ENCODE measurements at places on chromosomes 6 and 20.
A peak's percentile ranks its signal among the peaks of the same experiment; 100 is the strongest.

DNA sequence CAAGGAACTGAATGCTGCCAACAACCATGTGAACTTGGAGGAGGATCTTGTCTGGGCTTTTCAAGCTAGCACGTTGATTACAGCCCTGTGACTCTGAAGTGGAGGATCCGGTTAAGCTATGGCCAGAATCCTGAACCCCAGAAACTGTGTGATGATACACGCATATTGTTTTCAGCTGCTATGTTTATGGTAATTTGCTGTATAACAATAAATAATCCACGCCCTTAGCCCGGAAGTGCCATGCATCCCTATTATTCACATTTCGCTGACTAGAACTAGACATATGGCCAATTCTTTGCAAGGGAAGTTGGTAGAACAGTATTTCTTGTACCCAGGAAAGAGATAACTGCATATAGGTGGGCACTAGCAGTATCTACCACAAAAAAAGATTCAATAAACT is 510.8 kb upstream of the BTBD3 start:
- no peak for DNase-seq

DNA sequence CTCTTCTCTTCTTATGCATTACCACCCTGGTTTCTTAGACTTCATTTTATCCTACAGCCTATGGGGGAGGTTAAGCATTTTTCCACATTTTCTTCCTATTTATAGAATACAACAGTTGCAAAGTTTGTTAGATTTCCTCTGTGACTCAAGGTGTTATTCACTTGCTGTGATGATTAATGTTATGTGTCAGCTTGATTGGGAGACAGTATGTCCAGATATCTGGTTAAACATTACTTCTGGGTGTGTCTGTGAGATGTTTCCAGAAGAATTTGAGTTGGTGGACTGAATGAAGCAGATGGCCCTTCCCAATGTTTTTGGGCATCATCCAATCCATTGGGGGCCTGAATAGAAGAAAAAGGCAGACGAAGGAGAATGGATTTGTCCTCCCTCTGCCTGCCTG is 131.3 kb downstream of the C6orf118 start:
- DNase-seq = no peak

- no peak for DNase-seq
Observed at GRCh38 chr20:61332016-61332975, 80.2 kb downstream of the CDH4 start.

- DNase-seq = no peak
Observed at GRCh38 chr6:148231572-148231971, 111.1 kb upstream of the SASH1 start.

GRCh38 chr6:155223646-155224451 is 40.0 kb upstream of the CLDN20 start:
- DNase-seq = no peak

- DNase-seq = no peak
Observed at GRCh38 chr6:106858653-106859092, 115.9 kb downstream of the CD24 start.

DNA sequence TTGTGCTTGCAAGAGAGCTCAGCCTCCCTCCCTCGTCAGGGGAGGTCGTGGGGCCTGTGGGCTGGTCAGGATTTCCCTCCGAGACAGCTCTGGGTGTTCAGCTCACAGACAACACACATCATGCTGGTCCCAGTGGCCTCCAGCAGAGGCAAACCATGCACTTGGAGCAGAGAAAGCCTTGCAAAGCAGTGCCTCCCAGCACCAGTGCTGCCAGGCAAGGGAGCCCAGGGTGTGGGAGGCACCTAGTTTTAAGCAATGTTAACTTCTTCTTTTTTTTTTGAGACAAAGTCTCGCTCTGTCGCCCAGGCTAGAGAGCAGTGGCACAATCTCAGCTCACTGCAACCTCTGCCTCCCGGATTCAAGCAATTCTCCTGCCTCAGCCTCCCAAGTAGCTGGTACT is 34.0 kb upstream of the INSM1 start:
- DNase-seq = no peak

DNA sequence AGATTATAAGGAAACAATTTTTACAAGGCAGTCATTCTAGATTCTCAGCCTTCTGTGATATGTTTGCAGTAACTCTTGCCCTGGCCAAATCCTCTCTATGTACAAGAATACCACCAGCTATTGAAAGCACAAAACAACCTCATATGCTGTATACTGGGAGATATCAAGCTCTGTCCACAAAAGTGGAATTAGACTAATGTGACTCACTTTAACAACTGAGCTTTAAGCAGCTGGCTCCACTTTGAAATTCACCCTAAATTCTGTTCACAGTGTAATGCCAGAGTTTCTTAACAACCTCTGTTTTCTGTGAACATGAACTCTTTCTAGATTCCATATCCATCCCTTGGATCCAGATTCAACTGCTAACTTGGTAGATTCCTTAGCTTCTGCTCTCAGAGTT is 47.6 kb downstream of the CHD6 start:
- no peak for DNase-seq

GRCh38 chr6:149904661-149905370 is 6.9 kb upstream of the RAET1E start:
- no peak for DNase-seq

DNA sequence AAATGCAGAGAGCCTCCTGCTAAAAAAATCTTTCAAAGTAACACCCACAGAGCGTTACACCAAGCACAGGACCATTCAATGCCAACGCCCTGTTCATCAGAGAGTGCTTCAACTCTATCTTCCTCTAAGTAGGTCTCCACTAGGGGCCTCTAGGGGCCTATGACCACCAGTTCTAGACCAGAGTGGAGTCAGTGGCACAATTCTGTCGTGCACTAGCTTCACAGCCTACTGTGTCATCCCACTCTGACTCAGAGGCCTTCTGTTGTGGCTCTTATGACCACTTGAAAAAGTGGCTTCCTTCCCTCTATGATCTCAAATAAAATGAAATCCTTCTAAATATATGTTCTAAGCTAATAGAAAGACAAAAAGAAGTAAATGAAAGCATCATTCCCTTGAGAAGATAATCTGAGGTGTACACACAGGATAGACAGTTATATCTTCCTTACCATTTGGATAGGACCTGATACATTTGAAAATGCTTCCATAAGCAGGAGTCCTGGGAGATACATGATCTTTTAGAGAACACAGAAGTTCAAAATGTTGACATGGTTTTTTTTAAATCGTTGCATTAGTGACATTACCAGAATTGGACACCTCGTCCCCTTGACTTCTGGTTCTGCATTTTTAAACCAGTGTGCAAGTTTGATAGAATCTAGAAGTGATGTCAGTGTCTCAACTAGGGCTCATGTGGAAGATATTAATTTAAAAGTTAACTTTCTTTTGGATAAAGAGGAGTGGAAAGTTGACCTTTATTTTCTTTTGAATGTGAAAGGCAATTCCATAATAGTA is 151.9 kb downstream of the SH3BGRL2 start:
- no peak for DNase-seq

DNA sequence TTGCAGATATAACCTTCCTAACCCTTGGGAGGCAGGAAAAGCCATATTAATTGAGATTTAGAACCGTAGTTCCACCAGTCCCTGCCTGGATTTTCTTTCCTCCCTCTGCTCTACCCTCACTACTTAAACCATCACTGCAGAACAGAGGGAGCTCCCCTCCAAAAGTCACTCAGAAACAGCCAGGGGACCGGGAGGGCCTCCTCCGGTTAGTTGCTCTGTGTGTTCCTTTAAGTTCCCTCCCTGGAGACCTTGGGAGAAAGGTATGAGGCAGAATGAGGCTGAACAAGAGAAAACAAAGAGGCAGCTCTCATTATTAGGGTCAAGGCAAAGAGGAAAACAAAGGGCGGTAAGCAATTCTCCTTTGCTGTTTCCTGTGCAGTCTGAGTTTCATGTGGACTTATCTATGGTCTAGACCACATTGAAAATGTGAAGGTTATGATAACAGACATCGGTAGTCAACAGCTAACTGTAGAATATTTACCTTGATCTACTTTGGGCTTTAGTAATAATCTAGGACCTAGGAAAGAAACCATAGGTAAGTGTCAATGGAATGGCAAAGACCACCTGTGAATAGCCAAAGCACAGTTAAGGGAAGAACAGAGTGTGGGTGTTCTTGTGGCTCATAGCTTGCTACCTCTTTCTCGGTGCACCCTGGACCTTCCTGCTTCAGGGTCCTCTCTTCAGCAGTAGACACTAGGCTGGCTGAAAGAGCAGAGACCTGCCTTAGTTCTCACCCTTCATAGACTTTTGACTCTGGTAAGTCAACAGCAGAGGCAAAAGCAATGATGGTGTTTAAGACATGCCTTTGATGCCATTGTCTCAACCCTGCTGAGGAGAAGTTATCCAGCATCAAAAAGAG is 250.9 kb upstream of the CITED2 start:
- DNase-seq = no peak

DNA sequence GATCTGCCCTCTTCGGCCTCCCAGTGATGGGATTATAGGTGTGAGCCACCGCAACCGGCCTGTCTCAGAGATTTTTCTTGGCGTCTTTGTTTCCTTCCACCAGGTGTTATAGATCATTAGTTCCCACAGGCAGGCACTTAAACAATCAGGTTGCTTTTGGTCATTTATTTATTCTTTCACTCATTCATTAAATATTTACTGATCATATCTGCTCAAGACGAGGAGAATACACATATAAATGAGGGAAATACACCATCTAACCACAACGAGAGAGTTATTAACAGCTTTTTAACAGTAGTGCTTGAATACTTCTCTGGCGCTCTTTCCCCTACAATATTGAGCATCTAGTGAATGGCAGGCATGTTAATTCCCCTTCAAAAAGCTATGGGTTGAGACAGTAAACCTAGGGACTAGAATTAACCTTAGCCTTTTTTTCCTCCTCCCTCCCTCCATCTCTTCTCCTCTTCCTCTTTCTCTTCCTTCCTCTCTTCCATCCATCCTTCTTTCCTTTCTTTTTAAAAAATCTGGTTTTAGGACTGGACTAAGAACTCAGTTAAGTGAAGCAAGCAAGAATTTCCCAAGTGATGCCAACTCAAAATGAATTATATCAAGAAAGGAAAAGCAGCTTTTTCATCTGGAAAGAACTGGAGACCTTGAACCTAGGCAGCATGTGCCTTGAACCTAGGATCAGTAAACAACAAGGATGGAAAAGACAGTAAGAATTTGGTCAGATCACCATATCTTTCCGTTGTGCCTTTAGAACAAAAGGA is 41.1 kb upstream of the RFPL4B start:
- no peak for DNase-seq

- DNase-seq = peak; percentile 61
Observed at GRCh38 chr6:160069050-160069454, 52.6 kb upstream of the SLC22A1 start.

- no peak for DNase-seq
Observed at GRCh38 chr6:81735756-81736380, 16.6 kb downstream of the TENT5A start.

DNA sequence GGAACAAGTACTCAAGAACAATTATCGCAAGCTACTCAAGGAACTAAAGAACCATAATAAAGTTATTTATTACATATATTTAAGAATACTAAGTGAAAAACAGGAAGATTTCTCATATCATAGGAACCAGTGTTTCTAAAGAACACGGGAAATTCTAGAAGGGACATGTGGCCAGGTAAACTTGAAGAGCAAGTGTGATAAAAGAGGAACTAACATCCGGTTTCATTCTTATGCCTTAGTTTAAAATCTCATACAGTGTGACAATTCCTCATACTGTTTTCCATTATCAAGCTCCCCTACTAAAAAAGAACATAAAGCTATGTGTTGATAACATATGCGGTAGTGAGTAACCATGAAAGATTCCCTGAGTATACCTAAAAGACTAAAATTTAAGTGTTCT is 163.5 kb upstream of the SHLD1 start:
- peak; percentile 37 for DNase-seq

DNA sequence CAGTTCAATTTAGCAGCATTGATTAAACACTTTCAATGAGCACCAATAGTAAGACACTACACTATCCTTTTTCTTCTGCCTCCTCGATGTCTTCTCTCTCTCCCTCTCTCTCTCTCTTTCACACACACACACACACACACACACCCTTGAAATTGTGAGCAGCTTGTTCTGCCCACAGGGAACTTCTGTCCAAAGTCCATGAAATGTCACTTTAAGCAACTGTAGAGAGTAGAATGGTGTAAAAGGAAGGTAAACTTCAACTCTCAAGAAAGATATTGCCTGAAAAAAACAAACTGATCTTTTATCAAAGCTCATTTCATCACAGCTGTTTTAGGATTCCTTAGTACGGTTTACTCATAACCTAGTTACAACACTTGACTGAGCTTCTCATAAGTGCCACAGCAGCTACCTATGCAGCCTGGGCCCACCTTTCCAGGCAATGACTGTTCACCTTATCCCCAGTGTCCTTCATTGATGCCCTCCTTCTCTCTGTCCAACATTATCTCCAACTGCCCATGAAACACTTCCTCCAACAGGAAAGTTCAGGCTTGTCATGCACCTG is 107.0 kb downstream of the TNFRSF21 start:
- DNase-seq = no peak

DNA sequence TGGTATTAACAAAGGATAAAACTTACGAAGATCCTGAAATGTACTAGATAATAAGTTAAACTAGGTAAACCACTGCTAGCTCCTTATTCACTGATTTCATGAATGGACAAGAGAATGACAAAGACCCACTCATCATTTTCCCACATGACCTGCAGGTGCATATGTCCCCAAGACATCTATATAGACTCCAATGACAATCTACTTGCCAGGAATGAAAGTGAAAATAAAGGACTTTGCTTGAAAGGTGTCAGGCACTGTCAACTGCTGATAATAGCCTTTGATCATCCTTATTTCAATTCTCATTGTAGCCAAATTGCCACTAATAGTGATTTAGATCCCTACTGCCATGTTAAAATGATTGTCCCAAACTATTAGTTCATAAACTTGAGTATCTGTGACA is 321.8 kb downstream of the HACE1 start:
- DNase-seq = no peak

- no peak for DNase-seq
Observed at GRCh38 chr6:43405354-43405753, 22.0 kb upstream of the ABCC10 start.

DNA sequence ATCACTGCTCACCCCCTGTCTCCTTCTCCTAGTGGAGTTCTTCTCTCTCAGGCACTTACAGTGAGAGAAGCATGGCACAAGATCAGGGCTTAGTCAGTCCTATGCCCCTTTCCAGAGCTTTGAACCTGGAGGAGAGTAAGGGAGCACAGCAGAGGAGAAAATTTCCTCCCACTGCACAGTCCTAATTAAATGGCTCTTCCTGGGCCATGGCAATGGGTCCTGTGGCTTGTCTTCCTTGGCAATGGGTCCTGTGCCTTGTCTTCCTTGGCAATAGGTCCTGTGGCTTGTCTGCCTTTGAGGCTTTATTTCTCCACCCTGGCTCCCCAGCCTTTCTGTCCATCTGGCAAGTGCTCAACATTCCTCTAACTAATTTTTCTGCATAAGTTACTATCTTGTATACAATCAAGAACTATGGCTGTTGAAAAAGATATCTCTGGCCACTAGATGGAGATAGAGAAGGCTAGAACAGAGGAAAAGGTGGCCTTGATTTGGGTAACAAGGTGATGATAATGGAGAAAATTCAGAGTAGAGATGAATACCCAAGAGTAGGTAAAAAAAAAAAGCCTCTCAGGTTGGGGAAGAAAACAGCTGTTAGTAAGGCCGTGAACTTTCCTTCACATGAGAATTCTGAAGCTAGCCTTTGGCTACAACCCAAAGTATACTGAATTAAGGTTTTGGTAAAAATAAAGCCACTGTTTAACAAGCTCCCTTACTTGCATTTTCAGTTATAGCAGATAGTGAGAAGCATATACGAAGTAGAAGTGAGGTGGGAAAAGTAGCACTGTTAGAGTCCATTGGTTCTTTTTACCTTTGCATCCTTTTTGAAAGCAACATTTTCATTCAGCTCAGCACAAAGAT is 504.9 kb downstream of the DOK5 start:
- no peak for DNase-seq

- DNase-seq = no peak
Observed at GRCh38 chr6:99178168-99178567, 171.3 kb downstream of the FAXC start.

All from germinal center (tissue), 1 donor.